ENCODE measurements at places on chromosomes 7 and 10. TPM values are rescaled to one million over a fixed set of nuclear protein-coding genes. Genes with fewer than 3 reads are reported as not detected.

The AS3MT gene
- 3.3 TPM for total RNA-seq

The SPDYE1 gene
- not detected for total RNA-seq

The AOAH gene
- total RNA-seq, result not detected

The TRPV5 gene
- not detected for total RNA-seq

The VSIR gene
- total RNA-seq, result 27.4 TPM

The IGFBP1 gene
- total RNA-seq, result 30.8 TPM

The SMURF1 gene
- 24.1 TPM for total RNA-seq

The PDE6C gene
- not detected for total RNA-seq

The CEP41 gene
- total RNA-seq, result 15.1 TPM

The RPEL1 gene
- not detected for total RNA-seq

The UPK3B gene
- total RNA-seq, result 17.4 TPM

The ZNF804B gene
- total RNA-seq, result not detected

The NANOS1 gene
- 2.2 TPM for total RNA-seq

The VIPR2 gene
- total RNA-seq, result not detected

The RALA gene
- total RNA-seq, result 41.6 TPM

The OR2A42 gene
- not detected for total RNA-seq

The ATOH7 gene
- total RNA-seq, result 0.34 TPM

The POP7 gene
- 93.9 TPM for total RNA-seq

The MYL10 gene
- total RNA-seq, result not detected

The TFPI2 gene
- 255 TPM for total RNA-seq

The PRTFDC1 gene
- 16.0 TPM for total RNA-seq

The CRHR2 gene
- not detected for total RNA-seq

The PIK3CG gene
- not detected for total RNA-seq

The PTPRE gene
- 3.0 TPM for total RNA-seq

The UFSP1 gene
- 4.7 TPM for total RNA-seq

The ANKRD2 gene
- 2.5 TPM for total RNA-seq

The MMD2 gene
- total RNA-seq, result not detected

The KCNIP2 gene
- 0.73 TPM for total RNA-seq

The SLIT1 gene
- 0.17 TPM for total RNA-seq

The MOGAT3 gene
- total RNA-seq, result not detected

The AKR1E2 gene
- 8.1 TPM for total RNA-seq

The OR6B1 gene
- not detected for total RNA-seq

The TACR2 gene
- total RNA-seq, result 0.17 TPM

The TMEM229A gene
- total RNA-seq, result not detected

The NDUFB2 gene
- total RNA-seq, result 406 TPM

The ZNF365 gene
- total RNA-seq, result 0.94 TPM

The NUTM2B gene
- total RNA-seq, result 0.27 TPM

The TAS2R4 gene
- 0.26 TPM for total RNA-seq

The GATA3 gene
- total RNA-seq, result 7.2 TPM

The GIMAP5 gene
- not detected for total RNA-seq

The SPDYE16 gene
- total RNA-seq, result not detected

The HTR5A gene
- total RNA-seq, result not detected

The EZH2 gene
- 22.8 TPM for total RNA-seq

The ATAD1 gene
- total RNA-seq, result 47.5 TPM

The ARHGAP22 gene
- 4.4 TPM for total RNA-seq

The CDHR1 gene
- total RNA-seq, result 0.13 TPM

The MCM10 gene
- total RNA-seq, result 22.9 TPM

The RSBN1L gene
- 9.3 TPM for total RNA-seq

The PRXL2A gene
- total RNA-seq, result 40.7 TPM

The ACSL5 gene
- total RNA-seq, result 0.21 TPM

Measured in A549 treated with CpdA at 1 μM for 4 hours (cell line).